ENCODE measurements at places on chromosomes 2 and 18.

DNA sequence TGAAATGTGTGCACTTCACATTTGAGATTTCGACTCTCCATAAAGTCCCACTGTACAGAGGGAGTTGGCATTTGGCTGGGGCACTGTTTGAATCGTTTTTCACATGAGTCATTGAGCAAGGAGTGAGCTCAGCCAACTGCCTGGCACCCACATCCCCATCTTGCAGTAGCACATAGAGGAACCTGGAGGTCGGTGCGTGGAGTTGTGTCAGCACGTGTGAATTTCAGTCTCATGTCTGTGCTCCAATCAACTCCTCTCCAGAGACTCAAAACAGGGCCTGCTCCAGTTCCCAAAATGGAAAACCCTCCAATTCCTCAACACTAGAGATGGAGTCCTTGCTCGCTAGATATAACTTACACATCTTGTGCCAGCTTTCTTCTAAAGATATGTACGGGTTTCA lies 126.8 kb upstream of the CAPN13 start:
- no peak for DNase-seq

DNA sequence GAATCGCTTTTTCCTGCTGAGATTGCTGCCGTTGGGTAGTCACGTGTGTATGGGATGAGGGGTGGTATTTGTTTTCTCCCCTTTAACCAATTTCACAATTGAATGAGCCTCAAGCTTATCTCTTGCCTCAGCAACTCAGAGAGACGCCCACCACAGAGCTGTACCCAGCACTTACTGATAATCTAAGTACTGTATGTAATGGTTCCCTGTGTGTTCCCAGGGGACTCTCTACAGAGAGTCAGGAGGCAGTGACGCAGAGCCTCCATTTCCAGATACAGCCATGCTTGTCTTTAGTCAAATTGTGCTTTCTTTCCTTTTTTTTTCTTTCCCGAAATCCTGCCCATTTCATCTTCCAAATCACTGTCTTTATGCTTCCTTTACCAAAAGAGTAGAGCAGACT lies 1102.1 kb upstream of the KLHL29 start:
- no peak for DNase-seq

DNA sequence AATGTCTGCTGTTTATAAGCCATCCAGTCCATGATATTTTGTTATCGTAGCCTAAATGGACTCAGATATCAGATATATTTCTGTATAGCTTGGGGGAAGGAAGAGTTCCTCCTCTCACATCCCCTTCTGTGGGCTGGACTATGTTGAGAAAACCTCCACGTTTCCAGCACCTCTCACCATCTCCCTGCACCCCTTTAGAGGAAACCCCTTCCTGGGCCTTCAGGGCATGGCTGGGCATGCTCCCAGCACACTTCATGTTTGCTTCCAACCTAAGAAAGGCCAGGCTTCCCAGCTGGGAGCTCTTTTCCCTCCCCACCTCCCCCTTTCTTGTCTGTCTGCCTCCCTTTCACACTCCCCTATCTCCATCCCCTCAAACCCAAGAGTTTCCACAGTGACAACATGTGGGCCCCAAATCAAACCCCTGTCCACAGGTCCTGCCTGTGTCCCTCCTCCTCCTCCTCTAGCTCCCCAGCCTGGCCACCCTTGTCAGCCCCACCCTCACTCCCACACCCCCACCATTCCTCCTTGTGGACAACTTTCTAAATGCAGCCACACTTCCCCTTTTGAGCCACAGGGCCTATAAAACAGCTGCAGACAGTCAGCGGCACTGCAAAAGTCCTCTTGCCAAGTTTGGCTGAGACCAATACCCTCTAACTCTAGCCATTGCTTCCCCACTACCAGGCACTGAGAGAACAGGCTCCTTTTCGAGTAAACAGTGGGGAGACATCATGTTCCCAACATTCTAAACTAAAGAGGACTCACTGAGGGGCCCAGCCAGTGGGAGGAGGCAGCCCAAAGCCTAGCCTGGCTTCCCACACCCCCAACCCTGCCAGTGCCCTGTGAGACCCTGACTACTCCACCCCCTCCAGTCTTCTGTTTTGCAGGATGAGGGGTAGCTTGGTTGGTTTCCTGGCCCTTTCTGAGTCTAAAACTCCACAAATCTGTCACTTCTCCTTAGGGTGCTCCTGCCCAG lies 120.5 kb downstream of the ZFP36L2 start:
- DNase-seq: no peak

DNA sequence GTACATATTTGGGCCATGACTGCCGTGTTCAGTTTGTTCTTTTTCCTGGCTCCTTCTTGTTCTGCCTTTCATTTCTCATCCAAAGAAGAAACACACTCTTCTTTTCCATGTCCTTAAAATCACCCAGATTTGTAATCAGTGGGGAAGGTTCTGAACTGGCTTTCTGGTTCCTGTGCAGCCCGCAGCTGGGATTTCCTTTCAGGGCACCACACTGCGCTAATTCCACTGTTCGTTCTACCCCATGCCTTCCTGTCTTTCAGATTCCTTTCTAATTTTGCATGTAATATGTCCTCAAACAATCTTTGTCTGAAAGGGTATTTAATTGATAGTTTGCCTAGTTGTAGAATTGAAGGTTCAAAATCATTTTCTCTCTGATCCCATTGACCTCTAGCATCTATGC lies 94.1 kb downstream of the HS1BP3 start:
- no peak for DNase-seq

- DNase-seq: no peak
Observed at GRCh38 chr2:26852405-26853306, 4.7 kb downstream of the DPYSL5 start.

DNA sequence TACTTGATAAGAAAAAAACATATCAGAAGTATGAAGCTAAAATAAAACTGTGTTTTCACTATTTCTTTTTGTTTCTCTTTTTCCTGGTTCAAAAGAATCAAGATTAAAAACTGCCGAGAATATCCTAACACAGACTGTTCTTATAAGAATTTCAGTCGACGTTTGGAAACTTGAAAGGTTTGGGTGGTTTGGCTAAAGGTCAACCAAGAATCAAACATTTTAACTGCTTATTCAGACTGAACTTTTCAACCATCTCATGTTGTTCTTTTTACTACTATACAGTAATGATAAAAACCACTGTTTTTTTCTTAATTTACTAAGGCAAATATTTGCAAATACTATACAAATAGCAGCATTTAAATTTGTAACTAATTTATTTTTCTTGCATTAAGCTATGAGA lies 308.5 kb upstream of the TFPI start:
- DNase-seq: no peak

DNA sequence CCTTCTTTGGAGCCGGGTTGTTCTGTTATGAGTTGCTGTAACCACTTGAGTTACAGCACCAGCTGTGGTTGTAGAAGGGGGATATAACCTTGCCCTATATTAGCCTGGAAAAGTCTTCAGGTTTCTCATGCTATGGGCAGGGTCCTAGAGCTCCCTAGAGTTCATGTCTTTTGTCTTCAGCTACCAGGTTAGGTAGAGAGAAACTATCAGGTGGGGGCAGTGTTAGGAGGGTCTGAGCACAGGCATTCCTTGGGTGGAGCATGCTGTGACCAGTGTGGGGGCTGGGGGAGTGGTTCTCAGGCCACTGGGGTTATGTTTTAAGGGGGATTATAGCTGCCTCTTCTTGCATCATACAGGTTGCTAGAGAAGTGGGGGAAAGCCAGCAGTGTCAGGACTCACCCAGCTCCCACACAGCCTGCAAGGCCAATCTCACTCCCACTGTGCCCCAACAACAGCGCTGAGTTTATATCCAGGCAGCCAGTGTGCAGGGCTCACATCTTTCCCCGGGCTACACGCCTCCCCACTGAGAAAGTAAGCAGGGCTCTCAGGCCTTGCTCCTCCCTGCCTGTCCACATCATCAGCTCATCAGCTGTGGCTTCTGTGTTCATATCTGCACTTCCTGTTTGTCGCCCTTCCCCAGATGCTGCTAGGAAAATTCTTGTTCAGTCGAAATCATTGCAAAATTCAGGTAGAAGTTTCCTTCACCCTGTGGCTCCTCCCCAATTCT lies 133.8 kb upstream of the NRXN1 start:
- no peak for DNase-seq

DNA sequence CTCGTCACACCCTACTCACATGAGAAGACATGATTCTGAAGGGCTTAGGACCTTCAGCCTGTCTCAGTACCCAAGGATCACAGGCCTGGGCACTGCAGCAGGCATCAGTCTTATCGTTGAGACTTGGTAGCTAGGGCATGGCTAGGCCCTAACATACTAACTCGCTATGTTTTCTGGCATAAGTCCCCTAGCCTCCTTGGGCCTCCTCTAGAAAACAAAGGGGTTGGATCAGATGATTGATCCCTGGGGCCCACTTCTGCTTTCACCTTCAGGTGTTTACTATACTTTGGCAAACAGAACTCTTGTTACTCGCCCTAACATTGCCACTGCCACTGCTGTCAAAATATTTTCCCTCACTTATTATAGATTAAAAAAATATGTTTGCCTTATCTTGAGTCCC lies 44.2 kb downstream of the VSNL1 start:
- no peak for DNase-seq

DNA sequence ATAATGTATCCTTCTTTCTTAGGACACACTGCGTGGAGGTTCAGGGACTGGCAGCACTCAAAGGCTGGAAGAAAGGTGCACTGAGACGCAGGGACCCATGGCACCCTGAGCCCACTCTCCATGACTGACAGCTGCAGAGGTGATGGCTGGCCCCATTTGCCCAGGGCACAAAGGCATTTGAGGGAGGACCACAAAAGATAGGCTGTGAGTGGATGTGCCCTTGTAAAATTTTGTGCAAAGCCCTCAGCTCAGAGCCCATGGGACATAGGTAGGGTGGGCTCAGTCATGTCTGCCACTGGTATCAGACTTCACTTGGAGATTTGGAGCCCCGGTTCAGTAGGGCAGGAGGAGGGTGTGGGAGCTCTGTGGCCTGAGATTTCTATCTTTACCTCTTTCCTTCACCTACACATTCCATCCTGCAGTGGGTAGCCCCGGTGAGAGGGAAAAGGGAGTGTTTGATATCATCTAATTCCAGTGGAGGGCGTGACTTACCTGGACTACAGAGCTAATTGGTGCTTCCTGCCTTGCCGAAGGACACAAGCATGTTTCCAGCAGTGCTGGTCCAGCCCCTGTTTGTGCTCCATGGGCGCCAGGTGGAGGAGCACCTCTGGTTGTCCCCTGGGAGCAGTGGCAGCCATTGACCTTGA lies 312.2 kb downstream of the EN1 start:
- no peak for DNase-seq

- no peak for DNase-seq
Observed at GRCh38 chr2:217568289-217568971, 434.4 kb downstream of the TNS1 start.

DNA sequence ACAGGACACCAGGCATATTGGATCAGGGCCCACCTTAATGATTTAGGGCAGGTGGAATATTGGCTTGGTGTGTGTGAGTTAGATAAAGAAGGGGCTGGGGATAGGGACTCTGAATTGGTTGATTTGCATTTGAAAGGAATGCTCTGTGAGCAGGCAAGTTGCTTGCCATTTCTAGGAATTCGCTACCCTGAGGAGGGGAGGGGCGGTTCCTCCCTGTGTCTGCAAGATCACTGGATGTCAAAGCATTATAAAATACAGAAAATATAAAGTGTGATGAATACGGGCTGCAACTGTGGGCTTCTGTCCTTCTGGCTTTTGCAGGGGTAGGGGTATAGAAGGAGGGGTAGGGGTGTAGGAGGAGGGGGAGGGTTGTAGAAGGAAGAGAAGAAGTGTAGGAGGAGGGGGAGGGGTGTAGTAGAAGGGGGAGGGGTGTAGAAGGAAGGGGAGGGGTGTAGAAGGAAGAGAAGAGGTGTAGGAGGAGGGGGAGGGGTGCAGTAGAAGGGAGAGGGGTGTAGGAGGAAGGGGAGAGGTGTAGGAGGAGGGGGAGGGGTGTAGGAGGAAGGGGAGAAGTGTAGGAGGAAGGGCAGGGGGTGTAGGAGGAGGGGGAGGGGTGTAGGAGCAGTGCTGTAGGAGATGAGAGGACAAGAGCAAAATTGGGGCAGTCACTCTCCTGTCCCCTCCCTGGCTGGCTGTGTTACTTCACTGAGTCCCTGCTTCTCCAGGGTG lies 238.0 kb upstream of the COPS8 start:
- DNase-seq: no peak

DNA sequence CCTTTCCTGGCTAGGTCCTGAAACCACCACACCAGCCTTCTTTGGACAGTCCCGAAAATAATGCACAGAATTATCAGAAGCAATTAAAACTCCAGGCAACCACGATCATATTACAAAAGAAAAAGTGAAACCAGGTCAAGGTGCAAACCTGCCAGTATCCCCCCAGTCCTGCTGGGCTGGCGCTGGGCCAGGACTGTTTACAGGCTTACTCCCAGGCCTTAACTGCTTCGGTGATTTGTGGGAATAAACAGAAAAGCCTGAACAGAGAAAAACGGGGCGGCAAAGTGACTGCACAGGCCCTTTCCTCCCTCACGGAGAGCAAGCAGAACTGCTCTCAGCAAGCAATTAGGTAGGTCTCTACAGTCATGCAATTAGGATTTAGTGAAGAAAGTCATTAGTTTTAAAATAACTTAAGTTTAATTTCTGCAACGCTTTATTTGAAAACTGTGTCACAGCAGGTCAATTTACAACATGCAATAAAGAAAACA lies 1.3 kb downstream of the HDAC4 start:
- DNase-seq: no peak

GRCh38 chr2:97981961-97982360 lies 13.8 kb downstream of the TMEM131 start:
- no peak for DNase-seq

GRCh38 chr2:69796174-69796573 lies 33.3 kb upstream of the GMCL1 start:
- no peak for DNase-seq

- DNase-seq: no peak
Observed at GRCh38 chr2:133498662-133499585, 69.3 kb downstream of the NCKAP5 start.

DNA sequence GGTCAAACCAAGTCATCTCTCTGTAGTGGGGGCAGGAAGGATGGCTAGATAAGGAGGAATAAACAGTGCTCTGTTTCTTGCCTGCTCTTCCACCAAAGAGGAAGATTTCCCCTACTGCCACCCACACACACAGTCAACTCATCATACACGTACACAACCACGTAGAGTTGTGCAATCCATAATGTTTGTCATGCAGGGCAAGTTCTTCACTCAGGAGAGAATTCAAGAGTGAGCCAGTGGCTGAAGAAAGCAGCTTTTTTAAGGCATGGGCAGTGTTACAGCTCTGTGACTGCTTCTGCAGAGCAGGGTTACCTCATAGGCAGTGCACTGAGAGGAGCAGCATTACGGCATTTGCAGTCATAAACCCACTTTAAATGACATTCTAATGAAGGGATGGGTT lies 283.0 kb downstream of the RND3 start:
- DNase-seq: peak; percentile 88

- peak; percentile 76 for DNase-seq
Observed at GRCh38 chr2:28683100-28683706, 68.4 kb upstream of the PPP1CB start.

DNA sequence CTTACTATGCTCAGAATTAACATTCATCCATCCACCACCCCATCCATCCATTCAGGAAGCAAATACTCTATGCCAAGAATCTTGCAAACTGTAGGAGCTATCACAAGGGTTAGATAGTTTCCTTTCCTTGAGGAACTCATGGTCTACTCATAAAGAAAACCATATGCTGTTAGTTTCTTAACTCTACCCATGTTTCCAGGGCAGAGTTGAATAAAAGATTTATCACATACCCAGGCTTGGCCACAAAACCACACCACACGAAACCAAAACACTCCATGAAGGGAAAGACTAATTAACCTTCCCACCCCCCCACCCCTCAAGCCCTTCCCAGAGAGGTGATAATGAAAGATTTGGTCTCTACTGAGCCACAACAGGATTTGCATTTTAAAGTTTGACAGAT lies 23.7 kb upstream of the MSGN1 start:
- DNase-seq: no peak
